ENCODE measurements at places on chromosomes 13 and 19.

GRCh38 chr19:42528354-42529247, at the start of gene CEACAM1:
CEACAM1 (minus strand) TSS chr19:42528481; CDS start chr19:42528374, 107 bp downstream.
- peak; percentile 66 for DNase-seq

DNA sequence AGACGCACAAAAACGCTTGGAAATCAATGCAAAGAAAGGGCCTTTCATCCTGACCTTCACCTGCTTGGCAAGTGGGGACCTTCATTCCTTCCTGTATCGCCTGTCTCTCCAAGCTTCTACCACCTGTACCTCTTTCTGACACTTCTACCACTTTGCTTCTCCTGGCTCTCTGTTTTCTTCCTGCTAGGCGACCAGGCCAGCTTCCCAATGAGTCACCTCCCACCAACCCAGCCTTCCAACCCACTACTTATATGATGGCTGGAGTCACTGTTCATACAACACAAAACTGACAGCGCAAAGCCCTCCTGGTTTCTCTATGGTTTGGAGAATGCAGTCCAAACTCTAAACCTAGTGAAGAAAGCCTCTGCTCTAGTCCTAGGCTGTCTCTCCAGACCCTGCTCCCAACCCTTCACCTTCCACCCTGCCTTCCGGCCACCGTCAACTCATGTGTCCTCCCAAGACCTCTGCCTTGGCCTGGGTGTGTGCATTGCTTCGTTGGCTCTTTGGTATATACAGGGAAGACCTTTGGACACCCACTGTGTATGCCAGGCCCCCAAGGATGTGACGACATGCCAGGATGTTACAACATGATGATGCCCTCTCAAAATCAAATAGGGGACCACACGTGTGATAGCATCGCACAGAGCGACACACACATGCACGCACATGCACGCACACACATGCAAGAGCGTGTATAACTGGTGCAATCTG, 148.5 kb downstream of the STK24 start:
- DNase-seq: no peak

DNA sequence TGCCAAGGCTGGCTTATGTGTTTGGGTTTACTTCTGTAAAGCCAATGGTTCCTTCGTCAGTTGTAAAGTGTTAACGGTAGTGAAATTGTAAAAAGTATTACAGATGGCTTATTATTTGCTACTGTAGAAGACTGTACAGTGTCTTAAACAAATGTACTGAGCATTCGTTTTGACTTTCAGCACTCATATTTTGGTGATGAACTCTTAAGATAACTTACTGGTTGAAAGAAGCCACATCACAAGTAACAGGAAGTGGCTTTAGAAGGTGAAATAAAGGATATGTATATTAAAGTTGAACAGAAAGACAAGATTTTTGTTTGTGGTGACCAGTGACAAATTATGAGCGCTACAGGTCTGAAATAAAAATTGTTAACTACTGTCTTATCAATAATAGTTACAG, 64.2 kb downstream of the URI1 start:
- no peak for DNase-seq

DNA sequence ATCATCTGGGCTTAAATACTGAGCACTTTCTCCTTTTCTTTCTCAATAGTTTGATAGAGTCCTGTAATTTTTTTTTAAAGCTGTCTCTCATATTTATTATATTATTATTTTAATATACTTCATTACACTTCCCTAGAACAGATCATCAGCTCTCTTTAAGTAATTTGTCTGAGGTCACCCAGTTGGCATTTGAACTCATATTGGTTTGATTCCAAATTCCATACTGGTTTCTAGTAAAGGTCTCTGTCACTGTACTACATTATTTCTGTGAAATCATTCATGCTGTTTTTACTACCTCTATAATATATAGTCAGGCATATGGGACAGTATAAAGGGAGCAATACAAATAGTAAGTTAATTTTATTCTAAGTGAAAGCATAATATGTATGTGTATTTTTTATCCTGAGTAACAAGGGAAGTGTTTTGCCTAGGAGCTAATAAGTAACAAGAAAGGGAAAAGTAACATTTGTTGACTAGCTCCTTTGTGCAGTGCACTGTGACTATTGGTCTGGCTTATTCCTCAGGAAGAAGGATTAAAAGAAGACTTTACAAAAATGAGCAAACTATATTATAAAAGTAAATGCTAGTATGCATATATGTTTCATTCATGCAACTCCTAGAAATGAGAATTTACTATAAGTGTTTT, 14.3 kb downstream of the LPAR6 start:
- no peak for DNase-seq

GRCh38 chr19:871446-872265, 12.2 kb downstream of the CFD start:
- no peak for DNase-seq

DNA sequence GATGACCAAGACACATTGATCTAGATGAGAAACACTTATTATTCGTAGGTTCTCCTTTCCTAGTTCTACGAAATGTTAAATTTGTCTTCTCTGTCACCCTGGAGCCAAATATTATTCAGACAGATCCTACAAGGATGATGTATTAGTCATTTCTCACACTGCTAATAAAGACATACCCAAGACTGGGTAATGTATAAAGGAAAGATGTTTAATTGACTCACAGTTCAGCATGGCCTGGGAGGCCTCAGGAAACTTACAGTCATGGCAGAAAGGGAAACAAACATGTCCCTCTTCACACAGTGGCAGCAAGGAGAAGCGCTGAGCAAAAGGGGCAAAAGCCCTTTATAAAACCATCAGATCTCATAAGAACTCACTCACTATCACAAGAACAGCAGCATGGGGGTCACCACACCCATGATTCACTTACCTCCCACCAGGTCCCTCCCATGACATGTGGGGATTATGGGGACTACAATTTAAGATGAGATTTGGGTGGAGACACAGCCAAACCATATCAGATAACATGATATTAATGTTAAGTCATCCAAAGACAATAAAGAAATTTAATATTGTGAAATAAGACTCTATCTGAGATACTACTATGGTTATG, 1248.8 kb upstream of the SLC10A2 start:
- no peak for DNase-seq

DNA sequence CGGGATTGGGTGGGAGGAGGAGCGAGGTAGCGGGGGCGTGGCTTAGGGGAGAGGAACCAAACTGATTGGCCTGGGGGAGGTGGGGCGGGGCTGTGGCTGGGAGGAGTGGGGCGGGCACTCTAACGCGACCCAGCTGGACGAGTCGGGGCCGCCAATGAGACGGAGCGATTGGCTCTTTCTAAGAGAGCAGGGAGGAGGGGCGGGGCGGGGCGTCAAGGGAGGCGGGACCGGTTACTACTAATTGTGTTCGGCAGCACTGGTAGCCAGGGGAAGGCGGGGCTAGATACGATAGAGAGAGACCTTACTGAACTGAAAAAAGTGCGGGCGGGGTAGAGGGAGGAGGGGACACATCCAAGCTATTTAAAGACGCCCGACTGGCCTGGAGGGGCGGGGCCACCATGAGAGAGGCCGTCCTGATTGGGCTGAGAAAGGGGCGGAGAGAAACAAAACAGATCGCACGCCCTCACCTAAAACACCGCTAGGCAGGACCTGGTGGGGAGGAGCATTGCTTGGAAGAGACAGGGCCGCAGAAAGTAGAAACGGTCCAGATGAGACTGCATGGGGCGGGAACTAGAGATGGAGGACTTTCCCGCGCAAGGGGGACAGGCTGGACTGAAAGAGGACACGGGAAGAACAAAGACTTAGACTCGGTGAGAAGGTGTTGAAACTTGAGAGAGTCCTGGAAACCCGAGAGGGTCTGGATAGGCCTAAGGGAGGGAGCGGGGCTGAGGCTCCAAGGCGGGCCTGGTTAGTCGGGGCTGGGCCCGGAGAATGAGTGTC, at the start of gene KCNC3:
KCNC3 (minus strand) TSS at position 232 of the 780 bp plus-strand sequence. CDS start 295 bp downstream, outside the sequence.
- peak; percentile 100 for DNase-seq
